IMR-90 (cell line): ENCODE measurements at places on chromosomes 12 and 14.

GRCh38 chr12:65882486-65882885 lies 58.2 kb downstream of the HMGA2 start:
- DNase-seq: no peak

GRCh38 chr12:50699154-50699553 lies 64.7 kb upstream of the ATF1 start:
- no peak for DNase-seq

GRCh38 chr14:51780006-51780692 lies 80.3 kb upstream of the GNG2 start:
- peak; percentile 59 for DNase-seq

GRCh38 chr14:22500954-22501726 lies 87.9 kb downstream of the DAD1 start:
- no peak for DNase-seq

GRCh38 chr14:65321370-65321875 lies 91.1 kb upstream of the FUT8 start:
- no peak for DNase-seq
